ENCODE measurements at places on chromosomes 12 and 14.
A peak's percentile ranks its signal among the peaks of the same experiment; 100 is the strongest.

DNA sequence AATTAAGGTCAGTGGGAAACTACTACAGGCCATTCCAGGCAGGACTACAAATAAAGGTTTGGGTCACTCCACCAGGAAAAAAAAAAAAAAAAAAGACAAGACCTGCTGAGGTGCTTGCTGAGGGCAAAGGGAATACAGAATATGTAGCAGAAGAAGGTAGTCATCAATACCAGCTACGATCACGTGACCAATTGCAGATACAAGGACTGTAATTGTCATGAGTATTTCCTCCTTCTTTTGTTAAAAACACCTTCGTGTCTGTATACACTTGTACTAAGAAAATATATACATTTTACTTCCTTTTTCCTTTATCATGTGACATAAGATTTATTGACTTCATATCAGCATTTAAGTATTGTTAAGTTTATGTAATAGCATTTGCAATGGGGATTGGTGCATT lies 19.2 kb downstream of the GYS2 start:
- no peak for DNase-seq

DNA sequence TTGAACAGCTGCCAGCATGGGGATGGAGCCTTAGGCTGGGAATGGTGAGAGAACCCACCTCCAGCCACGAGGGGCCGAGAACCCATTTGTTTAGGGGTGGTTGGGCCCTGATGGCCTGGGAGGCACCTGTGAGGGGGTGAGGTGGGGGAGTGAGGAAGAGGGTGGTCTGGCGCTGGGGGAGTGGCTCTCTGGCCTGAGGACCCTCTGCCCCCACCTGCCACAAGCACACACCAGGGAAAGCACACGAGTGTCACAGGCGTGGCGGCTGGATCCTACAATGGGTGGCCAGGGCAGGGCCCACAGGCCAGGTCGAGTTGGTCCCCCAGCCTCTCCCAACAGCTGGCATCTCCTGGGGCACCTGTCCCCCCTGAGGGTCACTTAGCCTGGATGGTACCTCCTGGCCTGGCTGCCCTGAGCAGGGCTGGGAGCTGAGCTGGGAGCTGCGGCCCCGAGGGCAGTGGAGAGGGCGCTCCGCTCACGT lies 340.5 kb downstream of the TMEM121 start:
- DNase-seq: peak; percentile 0

- DNase-seq: no peak
Measured at GRCh38 chr12:67887065-67887464, 102.2 kb upstream of the IFNG-AS1 start.

DNA sequence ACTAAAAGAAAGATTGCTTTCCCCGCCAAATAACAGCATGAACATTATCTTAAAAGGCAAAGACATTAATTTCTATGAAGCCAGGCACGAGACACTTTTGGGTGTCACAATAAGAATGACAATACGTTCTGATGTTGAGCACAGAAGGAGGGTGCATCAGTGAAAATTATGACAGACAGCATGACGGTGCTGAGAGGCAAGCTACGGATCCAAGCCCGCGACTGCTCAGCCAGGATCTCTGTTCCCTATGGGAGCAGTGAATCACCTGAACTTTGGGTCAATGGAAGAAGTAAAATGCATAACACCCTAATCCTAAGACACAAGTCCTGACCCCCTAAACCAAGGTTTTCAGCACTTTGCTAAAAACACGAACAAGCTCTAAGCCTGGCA lies 51.7 kb downstream of the SLC25A47 start:
- DNase-seq: no peak

DNA sequence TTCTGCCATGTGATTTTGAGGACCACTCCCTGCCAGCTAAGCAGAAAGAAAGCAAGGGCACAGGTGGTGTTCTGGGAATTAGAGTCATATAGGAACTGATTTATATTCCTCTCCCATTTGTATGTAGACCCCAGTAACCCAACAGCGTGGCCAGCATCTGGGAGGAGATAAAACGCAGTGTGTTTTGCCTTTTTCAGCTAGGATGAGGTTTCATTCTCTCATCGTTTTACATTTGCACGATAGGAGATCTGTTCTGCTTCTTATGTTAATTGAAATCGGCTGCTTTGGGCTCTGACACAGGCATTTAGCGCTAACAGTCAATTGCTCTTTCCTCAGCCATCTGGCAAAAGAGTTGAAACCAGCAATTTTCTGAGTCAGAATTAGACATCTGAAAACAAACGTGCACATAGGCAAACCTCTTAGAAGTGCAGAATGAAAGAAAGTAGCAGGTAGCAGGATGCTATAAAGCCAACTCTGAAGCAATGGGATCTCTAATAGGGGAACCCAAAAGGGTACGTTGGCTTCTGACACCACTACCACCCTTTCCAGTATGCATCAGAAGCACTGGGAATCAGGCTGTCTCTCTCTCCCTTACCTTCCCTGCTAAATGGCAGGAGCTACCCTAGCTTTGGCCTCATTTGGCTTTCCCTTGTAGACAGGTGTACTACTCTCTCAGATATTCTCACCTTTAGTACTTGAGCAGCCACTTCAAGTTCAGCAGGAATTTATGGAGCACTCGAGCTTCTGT lies 219.1 kb downstream of the PHLDA1 start:
- no peak for DNase-seq

- no peak for DNase-seq
Measured at GRCh38 chr14:92505826-92506225, 7.8 kb upstream of the RIN3 start.

- DNase-seq: no peak
Measured at GRCh38 chr12:109770104-109770860, 56.7 kb downstream of the FAM222A start.

- no peak for DNase-seq
Measured at GRCh38 chr12:88163371-88163770, 21.3 kb downstream of the TMTC3 start.

- DNase-seq: no peak
Measured at GRCh38 chr12:104372721-104373335, 69.3 kb downstream of the EID3 start.

GRCh38 chr12:119746169-119746568 lies 78.2 kb downstream of the PRKAB1 start:
- no peak for DNase-seq

GRCh38 chr12:116123451-116124258 lies 153.8 kb downstream of the MED13L start:
- no peak for DNase-seq

DNA sequence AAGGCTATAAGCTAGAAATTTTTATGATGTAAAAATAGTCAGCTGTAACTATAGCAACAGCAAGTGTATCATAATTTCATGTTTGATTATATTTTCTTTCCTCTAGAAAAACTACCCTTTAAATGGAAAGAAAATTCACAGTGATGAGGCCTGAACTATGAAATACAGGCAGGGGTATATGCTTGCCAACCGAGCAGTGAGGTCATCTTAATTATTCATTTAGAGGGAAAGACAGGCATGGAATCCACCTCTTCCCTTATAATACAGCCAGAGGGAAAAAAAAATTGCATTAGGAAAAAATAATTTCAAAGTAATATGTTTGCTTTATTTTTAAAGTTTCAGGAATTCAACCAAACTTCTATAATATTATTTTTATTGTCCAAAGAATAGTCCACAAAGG lies 139.8 kb downstream of the EPS8 start:
- DNase-seq: no peak

DNA sequence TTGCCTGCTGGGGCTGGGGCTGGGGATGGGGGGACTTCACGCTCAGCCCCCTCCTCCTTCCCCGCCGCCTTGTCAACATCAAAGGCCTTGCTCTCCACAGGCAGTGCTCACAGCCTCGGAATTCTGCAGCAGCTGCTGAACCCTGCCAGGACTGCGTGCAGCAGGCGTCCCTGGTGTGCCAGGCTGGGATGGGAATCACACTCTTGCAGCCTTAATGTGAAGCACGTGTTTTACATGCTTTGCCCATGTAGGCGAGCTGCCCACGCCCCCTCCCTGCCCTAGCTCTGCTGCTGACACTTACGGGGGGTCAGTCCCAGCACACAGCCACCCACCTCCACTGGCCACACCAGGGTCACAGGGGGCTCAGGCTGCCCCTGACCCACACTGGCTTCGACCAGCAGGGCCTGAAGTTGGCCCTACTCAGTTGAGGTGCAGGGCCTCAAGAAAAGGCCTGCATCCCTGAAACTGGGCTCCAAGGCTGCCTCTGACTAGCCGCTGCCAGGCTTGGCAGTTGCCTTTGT lies 276.2 kb upstream of the RTL1 start:
- no peak for DNase-seq

GRCh38 chr12:11555743-11556625 lies 93.5 kb upstream of the ETV6 start:
- no peak for DNase-seq

DNA sequence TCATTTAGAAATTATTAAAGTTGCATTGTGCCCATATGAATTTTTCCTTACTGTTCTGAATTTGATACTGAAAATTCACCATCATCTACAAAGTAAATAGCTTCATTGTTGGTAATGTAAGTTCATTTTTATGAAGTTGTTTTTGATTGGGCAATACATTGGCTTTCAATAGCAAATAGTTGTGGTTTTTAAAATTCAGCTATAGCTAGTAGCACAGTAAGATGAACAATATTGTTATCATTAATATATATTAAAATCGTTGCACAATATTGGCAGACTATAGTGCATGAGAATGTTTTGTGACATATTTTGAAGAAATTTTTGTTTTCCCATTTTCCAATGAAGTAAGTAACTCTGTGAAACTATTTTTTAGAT lies 575.0 kb downstream of the PRKD1 start:
- DNase-seq: no peak

DNA sequence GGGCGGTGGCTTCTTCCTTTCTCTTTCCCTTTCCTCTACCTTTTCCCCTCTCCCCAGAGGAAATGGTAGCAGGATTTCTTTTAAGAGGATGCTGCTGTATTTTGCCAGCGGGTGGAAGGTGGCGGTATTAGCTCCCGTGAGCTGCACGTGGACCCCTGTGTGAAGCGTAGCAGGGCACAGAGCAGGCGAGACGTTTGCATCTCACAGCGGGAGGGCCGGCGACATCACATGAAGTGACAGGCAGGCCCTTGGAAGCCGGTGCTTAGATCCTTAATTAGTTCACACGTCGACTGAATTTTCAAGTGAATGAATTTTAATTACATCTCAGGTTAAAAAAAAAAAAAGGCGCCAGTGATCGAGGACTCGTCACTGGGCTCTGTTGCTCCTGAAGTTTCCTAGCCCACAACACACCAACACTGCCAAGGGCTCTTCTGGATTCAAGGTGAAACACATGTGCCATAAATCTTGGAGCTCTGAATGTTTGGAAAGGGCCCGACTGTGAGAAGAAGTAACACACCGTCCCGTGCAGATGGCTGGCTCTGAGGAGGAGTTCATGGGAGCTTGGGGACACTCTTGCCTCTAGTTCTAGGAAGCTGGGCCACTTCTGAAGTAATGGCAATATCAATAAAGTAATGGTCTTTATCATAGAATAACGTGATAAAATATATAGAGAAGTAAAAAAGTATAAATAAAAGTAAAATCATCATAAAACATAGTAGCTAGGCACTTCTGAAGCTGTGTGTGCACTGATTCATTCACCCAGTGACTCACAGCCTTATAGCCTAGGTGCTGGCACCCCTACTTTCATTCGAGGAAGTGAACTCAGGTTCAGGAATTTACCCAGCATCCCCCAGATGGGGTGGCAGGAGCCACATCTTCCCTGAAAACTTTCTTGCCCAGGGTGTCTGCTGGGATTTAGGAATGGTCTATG lies 75.3 kb downstream of the AACS start:
- no peak for DNase-seq

GRCh38 chr12:12372946-12373722 lies 16.3 kb downstream of the BORCS5 start:
- no peak for DNase-seq

- DNase-seq: no peak
Measured at GRCh38 chr12:57522887-57523705, 472 bp downstream of the MBD6 start.

- no peak for DNase-seq
Measured at GRCh38 chr12:113072136-113072535, 15.6 kb downstream of the DTX1 start.

GRCh38 chr14:50407111-50407812 lies 10.6 kb upstream of the CDKL1 start:
- no peak for DNase-seq

DNA sequence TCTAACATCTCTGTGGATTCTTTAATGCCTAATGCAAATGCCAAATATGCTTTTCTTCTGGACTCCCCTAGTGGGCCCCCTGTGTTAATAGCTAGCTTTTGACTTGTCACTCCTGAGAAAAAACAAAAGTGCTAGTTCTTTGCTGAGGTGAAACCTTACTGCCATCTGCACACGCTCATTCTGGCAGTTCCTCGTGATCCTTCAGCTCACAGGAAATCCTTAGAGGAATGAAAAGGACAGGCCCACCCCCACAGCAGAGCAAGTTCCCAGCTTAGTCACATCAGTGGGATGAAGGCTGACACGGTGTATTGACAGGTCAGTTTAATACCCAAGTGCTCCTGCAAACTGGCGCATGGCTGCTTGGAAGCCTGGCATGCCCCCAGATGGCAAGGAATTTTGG lies 165.1 kb upstream of the ATP2B1 start:
- DNase-seq: no peak

GRCh38 chr14:50319721-50320120 lies 7.6 kb downstream of the DMAC2L start:
- DNase-seq: no peak

DNA sequence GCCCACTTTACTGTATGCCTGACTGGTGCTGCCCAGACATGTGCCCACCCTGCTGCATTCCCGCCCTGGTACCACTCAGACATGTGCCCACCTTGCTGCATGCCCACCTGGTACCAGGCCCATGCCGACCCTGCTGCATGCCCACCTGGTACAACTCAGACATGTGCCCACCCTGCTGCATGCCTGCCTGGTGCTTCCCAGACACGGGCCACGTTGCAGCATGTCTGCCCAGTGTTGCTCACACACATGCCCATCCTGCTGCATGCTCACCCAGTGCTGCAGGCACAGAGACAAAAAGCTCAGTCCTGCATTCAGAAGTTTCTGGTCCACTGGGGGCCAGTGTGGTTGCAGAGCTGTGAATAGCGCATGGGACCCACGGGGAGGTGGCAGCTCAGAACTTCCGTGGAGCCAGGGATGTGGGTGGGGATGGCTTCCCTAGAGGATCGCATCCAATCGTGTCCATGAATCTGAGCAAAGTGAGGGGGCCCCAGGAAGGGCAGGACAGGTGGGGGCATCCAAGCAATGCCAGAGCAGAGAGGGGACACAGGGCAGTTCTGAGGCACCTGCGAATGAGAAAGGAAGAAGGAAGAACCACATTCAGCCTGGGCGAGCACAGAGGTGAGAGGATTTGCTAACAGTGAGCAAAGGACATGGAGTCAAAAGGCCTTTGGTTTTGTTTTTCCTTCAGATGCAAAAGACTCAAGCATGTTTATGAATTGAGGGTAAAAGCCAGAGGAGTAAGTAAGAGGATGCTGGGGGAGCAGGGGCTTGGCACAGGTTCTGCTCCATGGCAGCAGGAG lies 175.9 kb upstream of the C14orf180 start:
- DNase-seq: no peak

- no peak for DNase-seq
Measured at GRCh38 chr12:52364061-52364460, 3.2 kb downstream of the KRT85 start.

DNA sequence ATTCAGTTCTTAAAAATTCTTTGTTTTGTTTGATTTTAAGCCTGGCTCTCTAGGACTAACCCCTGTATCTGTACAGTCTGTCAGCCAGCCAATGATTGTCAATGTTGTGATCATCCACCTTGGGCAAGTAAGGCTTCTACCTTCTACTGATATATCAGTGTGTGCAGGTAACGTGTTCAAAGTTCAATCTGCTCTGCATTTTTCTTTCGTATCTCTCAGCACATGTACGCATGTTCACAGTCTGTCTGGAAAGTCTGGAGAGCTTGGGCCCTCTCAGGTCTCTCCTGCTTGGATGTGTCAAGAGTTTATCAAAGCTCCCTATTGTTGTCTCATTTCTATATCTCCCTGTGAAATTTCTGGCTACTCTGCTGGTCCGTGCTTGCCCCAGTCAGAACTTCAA lies 138.6 kb upstream of the VRK1 start:
- no peak for DNase-seq
